ENCODE measurements at places on chromosomes 13 and 19.

DNA sequence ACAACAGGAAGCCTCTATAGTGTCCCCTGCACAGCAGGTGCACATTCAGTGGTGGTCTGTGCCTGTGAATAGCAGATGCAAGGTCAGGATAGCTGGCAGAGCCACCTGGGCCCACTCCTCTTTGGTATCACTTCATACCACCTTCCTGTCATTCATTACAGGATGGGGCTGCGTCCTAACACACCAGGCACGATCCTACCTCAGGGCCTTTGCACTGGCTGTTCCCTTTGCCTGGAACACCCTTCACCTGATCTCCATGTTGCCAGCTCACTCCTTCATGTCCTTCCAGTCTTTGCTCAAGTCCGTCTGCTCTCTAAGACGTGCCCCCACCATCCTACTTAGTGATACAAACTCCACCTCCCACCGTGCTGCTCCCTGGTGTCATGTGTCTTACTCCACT lies 4.6 kb upstream of the LPAR2 start:
- no peak for DNase-seq

GRCh38 chr19:15282311-15282705 lies 50.0 kb downstream of the BRD4 start:
- DNase-seq, result no peak

DNA sequence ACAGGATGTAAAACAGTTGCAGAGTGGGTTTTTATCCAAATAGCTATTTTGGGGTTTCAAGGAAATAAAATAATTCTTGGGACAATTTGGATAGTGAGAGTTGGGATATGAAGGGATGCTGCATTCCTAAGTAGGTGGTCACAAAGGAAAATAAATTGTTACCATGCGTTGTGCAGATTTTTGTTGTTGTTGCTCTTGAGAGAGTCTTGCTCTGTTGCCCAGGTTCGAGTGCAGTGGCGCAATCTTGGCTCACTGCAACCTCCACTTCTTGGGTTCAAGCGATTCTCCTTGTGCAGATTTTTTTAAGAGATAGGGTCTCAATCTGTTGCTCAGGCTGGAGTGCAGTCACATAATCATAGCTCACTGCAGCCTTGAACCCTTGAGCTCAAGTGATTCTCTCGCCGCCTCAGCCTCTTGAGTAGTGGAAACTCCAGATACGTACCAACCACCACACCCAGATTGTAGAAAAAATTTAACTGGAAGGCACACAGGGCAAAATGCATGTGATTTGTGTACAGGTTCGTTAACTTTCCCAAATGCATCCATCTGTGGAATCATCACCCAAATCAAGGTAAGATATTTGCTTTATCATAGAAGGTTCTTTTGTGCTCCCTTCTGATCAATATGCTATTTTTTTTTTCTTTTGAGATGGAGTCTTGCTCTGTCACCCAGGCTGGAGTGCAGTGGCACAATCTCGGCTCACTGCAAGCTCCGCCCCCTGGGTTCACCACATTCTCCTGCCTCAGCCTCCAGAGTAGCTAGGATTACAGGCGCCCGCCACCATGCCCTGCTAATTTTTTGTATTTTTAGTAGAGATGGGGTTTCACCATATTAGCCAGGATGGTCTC lies 16.0 kb downstream of the SLC1A5 start:
- DNase-seq, result no peak

DNA sequence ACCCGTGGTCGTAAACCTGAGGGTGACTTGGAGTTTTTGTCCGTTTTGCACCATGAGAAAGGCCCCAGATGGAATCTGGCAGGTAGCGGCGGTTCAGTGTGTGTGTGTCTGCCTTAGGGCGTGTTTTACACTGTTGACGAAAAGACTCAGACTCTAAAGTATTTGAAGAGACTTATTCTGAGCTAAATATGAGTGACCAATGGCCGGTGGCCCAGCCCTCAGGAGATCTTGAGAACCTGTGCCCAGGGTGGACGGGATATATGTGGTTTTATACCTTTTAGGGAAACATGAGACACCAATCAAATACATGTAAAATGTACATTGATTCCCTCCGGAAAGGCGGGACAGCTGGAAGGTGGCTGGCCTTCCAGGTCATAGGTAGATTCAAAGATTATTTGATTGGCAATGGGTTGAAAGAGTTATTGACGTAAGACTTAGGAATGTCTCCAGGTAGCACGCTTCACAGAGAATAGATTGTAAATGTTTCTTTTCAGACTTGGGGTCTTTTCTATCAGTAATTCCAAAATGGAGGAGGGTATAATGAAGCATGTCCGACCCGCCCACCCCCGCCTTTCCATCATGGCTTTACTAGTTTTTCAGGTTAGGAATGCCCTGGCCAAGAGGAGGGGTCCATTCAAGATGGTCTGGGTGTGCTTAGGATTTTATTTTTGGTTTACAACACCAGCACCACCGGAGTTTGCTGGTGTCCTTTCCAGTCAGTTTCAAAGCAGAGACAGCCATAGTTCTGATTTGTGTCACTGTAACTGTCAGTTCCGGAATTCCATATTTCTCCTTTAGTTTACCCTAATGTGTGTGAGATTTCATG lies 1.0 kb upstream of the ZNF529 start:
- DNase-seq, result no peak

Data from H4 (cell line).